ENCODE measurements at places on chromosomes 5 and 9. TPM values are rescaled to one million over a fixed set of nuclear protein-coding genes. Genes with fewer than 3 reads are reported as not detected.

ARL10 gene
- total RNA-seq, result 10.6 TPM

TMEM252 gene
- not detected for total RNA-seq

SLC6A3 gene
- 0.10 TPM for total RNA-seq

LCN15 gene
- not detected for total RNA-seq

VCAN gene
- 393 TPM for total RNA-seq

LECT2 gene
- not detected for total RNA-seq

HABP4 gene
- total RNA-seq, result 14.6 TPM

OR2V2 gene
- total RNA-seq, result not detected

REEP2 gene
- total RNA-seq, result 4.1 TPM

IFNK gene
- not detected for total RNA-seq

SLC34A1 gene
- not detected for total RNA-seq

OR13C8 gene
- not detected for total RNA-seq

IL17B gene
- total RNA-seq, result 56.1 TPM

GRCh38 chr9:5513966-5514616, 3.8 kb downstream of the PDCD1LG2 start:
- no peak for DNase-seq

- DNase-seq, result no peak
Measured at GRCh38 chr5:135024956-135025729, 8.9 kb downstream of the PITX1 start.

- no peak for DNase-seq
Measured at GRCh38 chr5:65077653-65078052, 308.9 kb downstream of the CWC27 start.

- DNase-seq, result no peak
Measured at GRCh38 chr5:169052207-169052606, 248.7 kb downstream of the SLIT3 start.

DNA sequence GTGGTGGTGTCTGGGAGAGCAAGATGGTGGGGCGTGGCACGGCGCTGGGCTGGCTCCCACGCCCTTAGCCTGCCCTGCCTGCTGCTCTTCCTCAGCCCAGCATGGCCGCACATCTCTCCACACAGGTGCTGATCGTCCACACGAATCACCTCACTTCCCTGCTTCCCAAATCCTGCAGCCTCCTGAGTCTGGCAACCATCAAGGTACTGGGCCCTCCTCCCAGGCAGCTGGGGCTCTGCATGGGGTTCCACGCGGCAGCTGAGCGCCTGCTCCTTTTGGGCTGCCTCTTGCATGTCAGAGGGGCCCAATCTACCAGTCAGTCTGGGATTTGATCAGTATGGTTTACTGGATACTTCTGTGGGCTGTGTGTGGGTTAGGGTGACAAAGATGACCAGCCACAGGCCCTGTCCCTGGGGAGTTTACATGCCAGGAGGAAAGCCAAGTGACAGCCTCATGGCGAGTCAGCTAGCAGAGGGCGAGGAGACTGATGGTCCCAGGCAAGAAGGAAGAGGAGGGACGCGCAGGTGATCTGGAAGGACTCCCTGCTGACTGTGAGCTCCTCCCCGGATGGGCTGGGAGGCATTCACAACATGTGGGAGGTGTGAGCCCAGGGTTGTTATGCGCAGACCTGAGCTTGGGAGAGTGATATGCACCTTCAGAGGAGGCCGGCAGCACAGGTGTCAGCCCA, 6.0 kb downstream of the LRSAM1 start:
- DNase-seq, result peak; percentile 17

GRCh38 chr9:2018162-2018643, 3.1 kb downstream of the SMARCA2 start:
- DNase-seq, result no peak

GRCh38 chr9:84668196-84669012, 1.1 kb upstream of the NTRK2 start:
- peak; percentile 91 for DNase-seq

DNA sequence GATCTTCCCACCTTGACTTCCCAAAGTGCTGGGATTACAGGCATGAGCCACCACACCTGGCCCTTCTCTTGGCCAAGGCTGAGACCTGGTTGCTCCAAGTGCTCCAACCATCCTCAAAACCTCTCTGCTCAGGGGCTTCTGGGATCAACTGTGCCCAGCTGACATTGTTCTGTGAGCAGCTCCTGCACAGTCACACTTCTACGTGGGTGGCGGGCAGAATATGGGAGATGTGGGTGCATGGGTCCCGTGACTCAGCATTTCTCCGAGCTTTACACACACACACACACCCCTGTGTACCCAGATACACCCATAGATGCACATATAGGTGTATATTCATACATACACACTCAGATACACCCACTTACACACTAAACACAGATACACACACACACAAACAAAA, 10.5 kb upstream of the MYORG start:
- no peak for DNase-seq

GRCh38 chr5:107580889-107581820, 89.6 kb downstream of the EFNA5 start:
- DNase-seq, result peak; percentile 76

DNA sequence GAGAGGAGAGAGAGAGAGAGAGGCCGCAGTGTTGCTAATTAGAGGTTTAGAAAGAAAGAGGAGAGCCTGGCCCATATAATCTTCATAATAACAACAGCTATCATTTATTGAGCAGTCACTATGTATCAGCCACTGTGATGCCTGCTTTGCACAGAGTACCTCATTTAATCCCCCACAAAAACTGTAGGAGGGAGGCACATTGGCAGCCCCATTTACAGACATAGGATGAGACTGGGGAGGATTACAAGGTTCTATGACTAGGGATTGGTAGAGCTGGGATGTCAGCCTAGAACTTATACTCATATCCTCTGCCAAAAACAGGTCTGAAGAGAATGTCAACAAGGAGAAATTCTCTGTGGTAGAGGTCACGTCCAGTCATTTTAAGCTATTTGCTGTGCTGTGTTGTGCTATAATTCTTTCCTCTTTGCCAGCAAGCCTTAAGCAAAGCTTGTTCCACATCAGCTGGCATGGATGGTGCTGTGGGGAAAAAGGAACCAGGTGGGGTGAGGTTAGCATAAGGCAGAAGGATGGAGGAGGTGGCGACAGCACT, 6.7 kb upstream of the GCNT4 start:
- no peak for DNase-seq

GRCh38 chr9:72896439-72896838, 56.4 kb downstream of the ALDH1A1 start:
- no peak for DNase-seq

- DNase-seq, result peak; percentile 16
Measured at GRCh38 chr5:96146675-96147074, 185.0 kb upstream of the ELL2 start.

DNA sequence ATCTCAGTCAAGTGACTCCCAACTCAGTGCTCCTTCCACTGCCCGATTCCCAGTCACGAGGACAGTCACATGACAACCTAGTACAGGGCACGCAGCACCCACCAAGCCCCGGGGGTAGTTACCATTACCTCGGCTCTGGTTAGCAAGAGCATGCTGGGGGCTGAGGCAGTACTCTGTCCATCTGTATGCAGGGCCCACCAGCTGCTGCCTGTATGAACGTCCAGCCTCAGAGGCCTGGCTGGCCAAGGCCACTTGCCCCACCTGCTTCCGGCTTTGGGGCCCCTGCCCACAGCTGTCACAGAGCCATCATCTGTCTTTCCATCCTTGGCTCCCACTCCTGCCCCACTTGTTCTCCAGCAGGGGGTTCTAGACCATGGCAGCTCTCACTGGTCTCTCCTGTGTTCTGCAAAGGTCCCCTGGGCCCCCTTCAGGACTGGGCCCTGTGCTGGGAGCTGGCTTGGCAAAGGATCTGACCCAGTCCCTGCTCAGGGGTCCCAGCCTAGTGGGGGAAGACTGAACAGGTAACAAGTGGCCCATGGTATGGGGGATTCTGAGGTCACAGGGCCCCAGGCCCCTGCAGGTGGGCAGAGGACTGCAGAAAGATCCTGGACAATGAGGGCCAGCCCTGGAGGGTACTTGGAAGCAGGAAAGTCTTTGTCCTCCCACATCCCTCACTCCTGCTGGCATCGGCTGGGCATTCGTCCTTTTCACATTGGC, 3.3 kb downstream of the RPL35 start:
- peak; percentile 65 for DNase-seq

DNA sequence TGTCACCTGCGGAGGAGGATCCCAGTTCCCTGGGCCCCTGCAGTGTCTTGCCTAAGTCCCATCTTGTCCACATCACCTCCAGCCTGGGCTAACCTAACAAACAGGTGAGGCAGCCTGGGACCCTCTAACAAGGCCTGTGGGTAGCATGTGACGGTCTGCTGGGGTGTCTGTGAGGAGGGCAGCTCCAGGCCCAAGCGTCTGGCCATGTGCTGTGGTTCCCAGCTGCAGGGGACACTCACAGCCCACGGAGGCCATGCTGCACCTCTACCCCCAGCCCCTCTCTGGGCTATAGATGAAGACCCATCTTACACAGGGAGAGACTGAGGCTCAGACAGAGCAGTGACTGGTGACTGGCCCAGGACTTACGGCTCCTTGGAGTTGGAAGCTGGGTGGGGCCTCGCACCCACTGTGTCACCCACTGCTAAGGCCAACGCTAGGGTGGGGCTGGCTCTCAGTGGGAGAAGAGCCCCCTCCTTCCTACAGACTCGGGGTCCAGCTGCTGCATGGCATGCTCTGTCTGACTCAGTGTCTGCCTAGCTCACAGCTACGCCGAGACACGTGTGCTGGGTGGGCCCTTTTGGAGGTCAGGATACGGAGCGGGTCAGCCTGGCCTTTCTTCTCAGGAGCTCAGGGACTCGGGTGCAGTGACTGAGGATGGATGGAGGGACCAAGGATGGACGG, 40.8 kb upstream of the RNF130 start:
- DNase-seq, result no peak

GRCh38 chr5:35303152-35303551, 72.9 kb upstream of the PRLR start:
- DNase-seq, result no peak

All from tongue (tissue), 3 donors.